Umbilical cord (tissue), 2 donors: ENCODE measurements at places on chromosomes 16 and 17.

DNA sequence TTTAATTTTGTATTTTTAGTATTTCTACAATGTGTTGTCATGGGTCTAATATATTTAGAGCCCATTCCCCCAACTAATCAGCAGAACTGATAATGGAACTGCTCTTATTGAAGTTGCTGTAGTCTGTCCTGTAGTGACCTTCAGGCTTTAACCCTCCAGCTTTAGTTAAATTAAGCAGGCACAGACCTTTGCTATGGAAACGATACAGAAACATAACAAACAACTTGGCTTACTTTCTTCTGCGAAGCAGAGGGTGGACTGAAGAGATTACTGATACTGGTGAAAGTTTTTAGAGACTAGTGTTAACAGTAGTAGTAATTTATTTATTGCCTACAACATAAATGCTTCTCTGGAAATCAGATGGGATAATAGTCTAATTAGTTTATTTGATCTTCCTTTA is 61.4 kb downstream of the NFATC3 start:
- DNase-seq = peak; percentile 91

DNA sequence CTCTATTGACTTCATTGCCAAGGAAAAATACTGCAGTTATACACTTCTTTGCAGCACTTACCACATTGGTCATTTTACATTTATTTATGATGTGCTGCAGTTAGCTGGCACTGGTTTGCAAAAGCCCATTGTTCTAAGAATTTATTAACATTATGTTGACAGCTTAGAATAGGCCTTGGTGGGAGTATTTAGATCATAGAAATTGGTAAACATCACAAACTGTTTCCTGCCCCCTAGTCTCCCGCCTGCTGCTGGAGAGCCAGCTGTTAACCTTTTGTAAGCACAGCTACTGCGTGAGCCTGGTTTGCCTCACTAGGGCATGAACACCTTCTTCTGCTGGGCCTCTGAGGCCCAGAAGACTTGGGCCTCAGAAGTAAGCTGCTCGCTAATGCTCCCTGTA is 651.4 kb upstream of the GOT2 start:
- DNase-seq = peak; percentile 10

- DNase-seq = no peak
Measured at GRCh38 chr16:60181536-60181935, 1447.4 kb upstream of the GOT2 start.

DNA sequence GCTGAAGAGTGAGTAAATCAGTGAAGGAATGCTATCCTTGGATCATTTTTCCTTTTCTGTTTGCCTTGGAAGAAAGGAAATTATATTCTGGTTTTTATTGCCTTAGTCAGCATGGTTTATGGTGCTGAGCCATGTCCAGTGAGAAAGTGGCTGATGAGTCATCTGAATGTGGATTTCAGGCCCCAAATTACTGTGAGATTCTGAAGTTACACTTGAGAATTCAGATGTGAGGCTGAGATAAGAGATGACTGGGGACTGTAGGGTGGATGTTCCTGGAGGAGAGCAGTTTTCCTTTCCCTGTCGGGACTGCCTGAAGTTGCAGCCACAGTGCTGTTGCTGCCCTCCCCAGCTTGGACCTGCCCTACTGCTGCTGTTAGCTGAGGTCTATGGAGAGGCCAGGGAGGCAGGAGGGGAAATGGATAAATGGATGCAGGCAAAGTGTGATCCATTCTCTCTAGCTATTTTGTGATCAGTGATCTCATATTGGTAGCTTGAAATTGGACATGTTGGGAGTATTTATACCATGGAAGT is 4.2 kb upstream of the MAP3K14 start:
- peak; percentile 92 for DNase-seq

DNA sequence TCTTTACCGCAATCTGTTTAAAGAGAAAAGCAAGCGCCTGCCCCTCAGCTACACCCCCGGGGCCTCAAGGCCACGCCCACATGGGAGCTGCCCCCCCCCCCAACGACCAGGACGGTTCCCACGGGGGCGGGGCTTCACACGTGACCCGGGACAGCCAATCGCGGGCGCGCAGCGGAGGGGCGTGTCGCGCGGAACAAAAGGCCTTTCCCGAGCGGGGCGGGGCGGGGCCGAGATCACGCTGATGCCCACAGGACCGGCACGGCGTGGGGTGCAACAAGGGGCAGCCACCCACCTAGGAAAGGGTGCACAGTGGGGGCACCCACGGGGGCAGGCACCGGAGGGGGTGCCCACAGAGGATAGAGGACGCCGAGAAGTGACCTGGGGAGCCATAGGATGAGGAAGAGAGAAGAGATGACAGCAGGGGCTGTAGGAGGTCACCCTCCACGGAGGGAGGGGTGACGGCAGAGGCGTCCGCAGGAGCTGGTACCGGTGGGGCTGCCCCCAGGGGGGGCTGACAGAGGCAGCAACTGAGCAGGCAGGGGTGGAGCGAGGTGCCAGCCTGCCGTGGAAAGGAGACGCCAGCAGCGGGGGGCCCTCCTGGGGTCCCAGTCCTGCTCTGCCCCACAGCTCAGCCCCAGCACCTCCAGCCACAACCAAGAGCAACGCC is 6.2 kb downstream of the UNKL start:
- peak; percentile 92 for DNase-seq

DNA sequence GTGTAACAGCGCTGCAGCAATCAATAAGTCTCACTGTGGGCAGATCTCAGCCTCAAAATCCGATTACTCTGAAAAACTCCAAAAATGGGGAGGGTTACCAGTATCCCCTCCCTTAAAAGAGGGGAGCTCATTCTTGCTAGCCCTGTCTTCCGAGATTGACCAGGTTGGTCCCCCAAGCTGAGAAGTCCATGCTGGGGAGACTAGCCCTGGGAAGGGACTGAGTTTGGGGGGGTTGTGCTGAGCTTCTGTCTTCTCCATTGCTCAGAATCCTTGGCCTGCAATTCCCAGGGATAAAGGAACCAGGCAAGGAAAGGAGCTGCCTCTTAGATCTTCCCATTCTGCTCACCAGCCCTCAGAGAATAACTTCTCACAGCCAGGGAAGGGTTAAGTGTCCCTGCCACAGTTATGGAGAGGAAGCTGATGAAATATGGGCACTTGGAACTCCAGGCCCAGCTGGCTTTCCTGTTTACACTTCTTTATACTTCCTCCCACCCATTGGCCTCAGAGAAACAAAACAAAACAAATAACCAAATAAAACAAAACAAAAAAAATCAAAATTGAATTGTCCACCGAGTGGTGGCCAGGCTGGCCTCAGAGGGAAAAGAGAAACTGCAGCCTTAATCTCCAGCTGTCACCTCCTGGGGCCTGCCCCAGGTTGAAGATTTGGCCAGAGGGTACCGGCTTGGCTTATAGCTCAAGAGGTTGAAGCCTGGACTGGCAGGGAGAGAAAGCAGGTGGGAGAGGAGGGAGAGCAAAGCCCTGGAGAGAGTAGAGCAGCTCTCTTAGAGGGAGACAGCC is 2.6 kb downstream of the HOXB3 start:
- no peak for DNase-seq

GRCh38 chr17:56822725-56823124 is 11.0 kb downstream of the C17orf67 start:
- no peak for DNase-seq

DNA sequence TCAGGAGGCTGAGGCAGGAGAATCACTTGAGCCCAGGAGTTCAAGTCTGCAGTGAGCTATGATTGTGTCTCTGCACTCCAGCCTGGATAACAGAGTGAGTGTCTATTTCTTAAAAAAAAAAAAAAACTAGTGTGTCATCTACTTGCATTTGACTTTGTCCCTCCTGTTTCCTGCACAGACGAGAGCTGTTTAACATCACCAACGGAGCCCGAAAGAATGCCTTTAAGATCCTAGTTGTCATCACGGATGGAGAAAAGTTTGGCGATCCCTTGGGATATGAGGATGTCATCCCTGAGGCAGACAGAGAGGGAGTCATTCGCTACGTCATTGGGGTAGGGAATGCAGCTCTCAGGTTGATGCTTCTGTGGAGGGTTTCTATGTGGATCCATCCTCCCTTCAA is 13.4 kb downstream of the ITGAM start:
- DNase-seq = no peak

GRCh38 chr16:83117810-83118209 is 491.0 kb downstream of the CDH13 start:
- DNase-seq = no peak

DNA sequence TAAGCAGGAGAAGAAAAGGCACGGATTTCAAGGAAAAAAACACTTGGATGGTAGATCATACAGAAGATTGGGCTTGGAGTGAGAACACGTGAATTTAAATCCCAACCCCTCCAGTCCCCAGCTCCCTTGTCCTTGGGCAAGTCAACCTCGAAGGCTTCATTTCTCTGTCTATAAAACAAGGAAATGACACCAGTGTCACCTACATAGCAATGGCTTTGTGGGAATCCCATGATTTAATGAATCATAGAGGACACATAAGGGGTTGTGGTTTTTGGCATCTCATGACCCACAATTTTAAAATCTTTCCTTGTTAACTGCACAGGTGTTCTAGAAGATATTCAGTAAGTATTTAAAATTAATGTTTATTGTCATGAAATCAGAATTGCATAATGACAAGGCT is 8.2 kb upstream of the CCL2 start:
- no peak for DNase-seq
